ENCODE measurements at places on chromosomes 2 and 18.

GRCh38 chr2:157414050-157414449 is 29.8 kb downstream of the CYTIP start:
- no peak for DNase-seq

DNA sequence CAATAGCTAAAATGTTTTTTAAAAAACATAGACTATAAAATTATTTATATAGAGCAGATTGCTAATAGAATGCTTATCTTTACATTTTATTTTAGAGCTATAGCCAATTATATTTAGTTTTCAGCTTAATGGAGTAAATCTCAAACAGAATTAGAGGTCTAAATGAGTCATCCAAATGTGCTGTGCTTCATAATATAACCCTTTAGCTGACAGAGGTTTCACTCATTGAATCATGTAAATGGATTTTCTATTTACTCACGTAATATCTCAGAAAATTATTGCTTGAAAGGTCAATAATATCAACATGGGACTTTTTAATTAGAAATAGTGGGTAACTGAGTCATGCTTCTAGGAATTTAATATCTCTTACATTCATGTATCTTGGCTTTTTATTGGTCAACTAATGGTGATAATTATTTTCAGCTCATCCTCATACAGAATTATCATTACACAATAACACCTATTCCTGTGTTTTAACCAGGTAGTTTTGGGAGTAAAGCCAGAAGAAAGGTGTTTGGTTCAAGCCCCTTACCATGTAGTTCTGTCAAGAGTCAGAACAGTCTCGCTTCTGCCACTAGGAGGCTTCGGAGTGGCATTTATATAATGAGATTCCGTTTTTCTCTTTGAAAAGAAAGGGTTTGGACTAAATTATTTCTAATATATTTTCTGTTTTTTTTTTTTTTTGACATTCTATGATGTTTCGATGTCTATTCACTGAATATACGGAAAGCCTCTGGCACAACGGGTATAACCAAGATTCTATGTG is 217.6 kb downstream of the CDH7 start:
- no peak for DNase-seq

GRCh38 chr2:173652311-173652710 is 297.6 kb downstream of the CDCA7 start:
- DNase-seq = no peak

DNA sequence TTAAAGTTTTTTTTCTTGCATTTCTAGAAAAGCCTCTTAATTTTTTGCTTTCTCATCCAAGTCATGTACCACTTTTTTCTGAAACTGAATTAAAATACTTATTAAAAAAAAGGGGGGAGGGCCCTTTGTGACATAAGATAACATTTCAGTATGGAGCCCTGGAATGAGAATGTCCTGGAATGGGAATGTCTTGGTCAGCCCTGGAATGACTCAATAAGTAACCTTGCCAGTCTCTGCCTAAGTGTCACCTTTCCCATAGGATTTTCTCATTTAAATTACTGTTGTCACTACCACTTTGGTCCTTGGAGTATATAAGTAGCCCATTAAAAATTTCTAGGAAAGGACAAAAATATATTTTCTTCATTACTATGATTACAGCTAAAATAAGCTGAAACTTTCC is 4.7 kb downstream of the UBXN2A start:
- no peak for DNase-seq

DNA sequence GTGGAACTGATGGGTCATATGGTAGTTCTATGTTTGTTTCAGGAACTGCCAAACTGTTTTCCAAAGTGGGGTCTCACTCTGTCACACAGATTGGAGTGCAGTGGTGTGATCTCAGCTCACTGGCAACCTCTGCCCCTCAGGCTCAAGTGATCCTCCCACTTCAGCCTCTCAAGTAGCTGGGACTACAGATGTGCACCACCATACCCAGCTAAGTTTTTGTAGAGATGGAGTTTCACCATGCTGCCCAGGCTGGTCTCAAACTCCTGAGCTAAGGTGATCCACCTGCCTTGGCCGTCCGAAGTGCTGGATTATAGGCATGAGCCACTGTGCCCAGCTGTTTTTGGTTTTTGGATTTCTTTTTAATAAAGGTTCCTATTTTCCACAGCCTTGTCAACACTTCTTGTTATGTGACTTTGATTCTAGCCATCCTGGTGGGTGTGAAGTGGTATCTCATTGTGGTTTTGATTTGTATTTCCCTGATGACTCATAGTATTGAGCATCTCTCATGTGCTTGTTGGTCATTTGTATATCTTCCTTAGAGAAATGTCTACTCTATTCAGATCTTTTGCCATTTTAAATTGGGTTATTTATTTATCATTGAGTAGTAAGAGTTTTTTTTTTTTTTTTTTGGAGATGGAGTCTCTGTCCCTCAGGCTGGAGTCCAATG is 22.8 kb downstream of the NPC1 start:
- no peak for DNase-seq

DNA sequence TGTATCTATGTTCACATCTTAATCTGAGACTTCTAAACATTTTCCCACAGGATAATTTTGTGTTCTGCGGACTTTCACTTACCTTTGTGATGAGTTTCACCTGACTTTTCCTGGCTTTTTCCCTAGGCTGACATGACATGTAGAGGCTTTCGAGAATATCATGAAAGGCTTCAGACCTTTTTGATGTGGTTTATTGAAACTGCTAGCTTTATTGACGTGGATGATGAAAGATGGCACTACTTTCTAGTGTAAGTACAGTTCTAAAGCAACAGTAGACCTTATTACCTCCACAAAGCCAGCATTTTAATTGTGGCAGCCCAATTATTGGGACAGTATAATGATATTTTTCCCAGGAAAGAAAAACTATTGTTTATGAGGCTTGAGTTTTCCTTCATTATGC is 34.1 kb upstream of the METAP1D start:
- DNase-seq = no peak

GRCh38 chr2:1601471-1602277 is 142.6 kb downstream of the PXDN start:
- no peak for DNase-seq

DNA sequence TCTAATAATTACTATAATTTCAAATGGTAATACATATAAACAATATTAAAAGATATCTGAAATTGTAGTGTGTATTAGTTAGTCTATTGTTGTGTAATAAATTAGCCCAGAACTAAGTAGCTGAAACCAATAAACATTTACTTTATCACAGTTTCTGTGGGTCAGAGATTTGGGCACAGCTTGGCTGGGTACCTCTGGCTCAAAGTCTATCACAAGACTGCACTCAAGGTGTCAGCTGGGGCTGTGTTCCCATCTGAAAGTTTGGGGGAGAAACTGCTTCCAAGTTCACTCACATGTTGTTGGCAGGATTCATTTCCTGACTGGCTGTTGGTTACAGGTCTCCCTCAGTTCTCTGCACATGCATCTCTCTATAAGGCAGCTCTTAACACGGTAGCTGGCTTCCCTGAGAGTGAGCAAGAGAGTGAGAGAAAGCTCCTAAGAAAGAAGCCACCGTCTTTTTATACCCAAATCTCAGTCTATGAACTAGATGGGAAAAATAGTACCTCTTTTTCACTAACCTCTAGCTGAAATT is 25.6 kb upstream of the WIPF1 start:
- no peak for DNase-seq

DNA sequence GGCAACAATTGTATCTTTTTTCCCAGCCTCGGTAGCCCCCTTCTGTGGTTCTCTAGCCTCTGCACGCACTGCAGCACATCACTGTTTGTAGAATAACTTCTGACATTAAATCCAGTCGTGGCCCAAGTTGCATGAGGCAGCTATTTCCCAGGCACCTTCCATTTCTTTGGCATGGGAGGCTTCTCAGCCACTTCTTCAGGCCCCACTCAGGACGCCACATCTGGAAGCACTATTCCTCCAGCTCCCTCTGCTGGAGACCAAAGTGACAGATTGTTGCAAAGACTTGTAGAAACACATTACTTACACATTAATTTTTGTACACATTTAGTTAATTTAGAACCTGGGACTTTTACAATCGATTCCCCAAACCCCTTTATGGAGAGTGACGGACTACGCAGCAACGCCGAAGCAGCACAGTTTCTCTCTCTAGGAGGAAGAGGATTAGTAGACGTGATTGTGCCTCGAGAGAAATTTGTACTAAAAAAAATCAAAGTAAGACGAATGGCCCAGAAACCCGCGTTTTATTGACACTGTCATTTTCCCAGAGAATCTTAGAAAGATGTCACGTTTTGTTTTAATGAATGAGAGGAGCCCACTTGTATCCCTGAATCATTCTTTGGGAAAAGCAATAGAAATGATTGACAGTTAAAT is 57.8 kb upstream of the RGPD5 start:
- DNase-seq = no peak

DNA sequence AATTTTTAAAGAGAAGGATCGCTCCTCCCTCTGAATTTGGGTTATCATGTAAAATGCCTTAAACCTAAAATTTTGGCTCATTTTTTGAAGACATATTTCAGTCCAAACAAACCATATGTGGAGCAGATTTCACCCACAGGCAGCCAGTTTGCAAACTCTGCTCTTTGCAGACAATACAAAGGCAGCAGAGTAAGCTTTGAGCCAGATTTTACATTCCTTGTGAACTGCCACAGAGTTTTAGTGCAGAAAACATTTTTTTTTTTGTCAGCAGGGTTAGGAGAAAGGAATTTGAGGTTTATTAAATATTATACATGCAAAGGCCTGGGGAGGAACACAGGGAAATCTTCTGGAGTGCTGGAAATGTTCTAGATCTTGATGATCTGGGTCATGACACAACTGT is 171.9 kb upstream of the FN1 start:
- DNase-seq = no peak

DNA sequence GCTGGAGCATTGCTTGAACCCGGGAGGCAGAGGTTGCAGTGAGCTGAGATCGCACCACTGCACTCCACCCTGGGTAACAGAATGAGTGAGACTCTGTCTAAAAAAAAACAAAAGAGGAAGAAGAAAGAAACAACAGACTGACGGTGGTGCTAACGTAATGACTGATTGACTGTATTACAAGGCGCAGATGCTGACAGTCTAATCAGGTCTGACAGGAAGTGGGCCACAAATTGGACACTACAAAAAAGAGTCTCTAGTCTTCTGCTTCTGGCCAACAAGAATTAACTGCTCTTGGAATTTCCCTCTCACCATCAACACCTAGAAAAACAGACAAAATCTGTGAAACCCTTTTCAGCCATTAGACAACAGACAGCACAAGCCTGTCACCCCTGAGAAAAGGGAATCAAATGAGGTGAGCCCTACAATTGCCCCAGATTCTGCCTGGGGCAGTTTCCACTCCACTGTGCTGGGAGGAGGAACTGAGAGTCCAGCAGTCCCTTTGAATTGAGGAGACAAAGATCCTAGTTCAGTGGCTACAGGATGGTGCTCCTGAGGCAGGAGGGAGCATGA is 43.3 kb downstream of the SNED1 start:
- no peak for DNase-seq

DNA sequence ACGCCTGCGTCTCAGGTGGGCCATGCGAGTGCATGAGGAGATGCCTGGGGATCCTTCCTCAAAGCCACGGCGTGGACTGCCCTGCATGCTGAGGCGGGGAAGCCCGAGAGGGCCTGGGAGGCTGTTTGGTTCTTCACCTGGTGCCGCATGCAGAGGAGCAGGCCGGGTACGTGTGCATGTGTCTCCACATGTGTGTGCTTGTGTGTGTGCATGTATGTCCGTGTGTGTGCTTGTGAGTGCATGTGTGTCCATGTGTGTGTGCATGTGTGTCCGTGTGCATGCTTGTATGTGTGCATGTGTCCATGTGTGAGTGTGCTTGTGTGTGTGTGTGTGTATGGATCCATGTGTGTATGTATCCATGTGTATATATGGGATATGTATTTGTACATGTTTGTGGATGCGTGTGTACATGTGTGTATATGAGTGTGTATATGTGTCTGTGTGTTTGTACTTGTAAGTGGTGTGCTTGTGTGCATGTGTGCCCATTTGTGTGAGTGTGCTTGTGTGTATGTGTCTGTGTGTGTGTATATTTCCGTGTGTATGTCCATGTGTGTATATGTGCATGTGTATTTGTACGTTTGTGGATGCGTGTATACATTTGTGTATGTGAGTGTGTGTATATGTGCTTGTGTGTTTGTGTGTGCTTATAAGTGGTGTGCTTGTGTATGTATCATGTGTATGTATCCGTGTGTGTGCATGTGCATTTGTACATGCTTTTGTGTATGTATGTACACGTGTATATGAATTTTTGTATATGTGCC is 79.0 kb downstream of the PTGR3 start:
- DNase-seq = no peak

- DNase-seq = no peak
These were observed 31.9 kb downstream of the CNGA3 start for GRCh38 chr2:98378196-98378595.

DNA sequence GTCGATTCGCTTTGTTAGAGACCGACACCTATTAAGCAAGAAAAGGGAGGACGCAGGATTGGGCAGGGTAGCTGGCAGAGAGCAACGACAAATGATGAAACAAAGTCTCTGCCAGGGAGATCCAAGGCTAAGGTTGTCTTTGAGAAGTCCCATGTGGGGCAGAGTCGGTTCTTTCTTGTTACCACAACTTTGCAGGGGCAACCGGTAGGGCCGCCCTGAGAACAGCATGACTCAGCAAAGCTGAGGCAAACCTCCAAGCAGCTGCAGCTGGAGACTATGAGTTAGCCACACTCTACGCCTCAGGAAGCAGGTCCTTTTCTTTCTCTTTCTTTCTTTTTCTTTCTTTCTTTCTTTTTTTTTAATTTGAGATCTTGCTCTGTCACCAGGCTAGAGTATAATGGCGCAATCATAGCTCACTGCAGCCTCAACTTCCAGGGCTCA is 452.3 kb upstream of the ID2 start:
- DNase-seq = no peak

DNA sequence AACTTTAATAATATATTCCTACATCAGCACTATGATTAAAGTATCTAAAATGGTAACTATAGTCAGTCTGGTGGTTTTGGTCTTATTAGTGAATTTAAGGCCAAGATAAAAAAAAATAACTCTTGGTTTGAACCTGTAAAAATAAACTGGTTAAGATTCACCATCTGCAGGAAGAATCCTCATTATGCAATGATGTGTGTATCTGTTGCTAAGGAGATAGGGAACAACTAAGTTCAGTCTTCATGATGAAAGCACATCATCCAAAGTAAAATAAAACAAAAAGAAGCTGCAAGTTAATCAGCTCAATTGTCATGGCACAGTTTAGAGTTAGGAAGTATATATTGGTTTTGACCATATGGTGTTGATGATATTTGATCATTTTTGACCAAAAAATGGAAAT is 466.0 kb downstream of the NYAP2 start:
- no peak for DNase-seq

GRCh38 chr18:39186008-39186407 is 1620.4 kb upstream of the CELF4 start:
- no peak for DNase-seq

DNA sequence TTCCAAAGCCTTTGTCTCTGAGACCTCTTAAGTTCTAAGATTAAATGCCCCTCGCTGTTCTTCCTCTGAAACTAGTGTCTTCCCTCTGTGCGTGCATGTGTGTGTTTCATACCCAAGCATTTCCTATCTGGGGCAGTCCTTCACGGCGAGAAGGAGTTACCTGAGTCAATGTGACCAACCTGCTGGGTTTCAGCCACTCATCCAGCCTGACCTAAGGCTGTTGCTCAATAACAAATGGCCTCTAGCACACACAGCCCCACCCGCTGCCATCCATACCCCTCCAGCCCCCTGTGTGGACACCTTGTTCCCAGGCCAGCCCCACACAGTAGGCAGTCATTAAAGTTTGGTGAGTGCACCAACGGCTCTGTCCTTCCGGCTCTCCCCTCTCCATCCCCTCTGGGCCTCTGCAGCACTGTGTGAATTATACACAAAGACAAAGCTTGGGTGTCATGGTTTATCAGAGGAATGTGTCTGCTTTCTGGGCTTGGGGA is 53.8 kb upstream of the FOSL2 start:
- no peak for DNase-seq

Measured in activated CD8-positive, alpha-beta memory T cell treated with anti-CD3 and anti-CD28 coated beads for 1 hour (primary cell).